ENCODE measurements at places on chromosomes 2 and 18.

DNA sequence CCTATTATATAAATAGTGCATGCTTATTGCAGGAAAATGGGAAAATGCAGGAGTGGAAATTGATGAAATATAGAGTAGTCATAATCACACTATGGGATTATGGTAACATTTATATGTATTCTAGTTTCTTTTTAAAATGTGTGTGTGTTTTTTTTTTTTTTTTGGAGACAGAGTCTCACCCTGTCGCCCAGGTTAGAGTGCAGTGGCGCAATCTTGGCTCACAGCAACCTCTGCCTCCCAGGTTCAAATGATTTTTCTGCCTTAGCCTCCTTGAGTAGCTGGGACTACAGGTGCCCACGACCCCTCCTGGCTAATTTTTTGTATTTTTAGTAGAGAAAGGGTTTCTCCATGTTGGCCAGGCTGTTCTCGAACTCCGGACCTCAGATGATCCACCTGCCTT lies 47.0 kb downstream of the BIRC6 start:
- DNase-seq = no peak

DNA sequence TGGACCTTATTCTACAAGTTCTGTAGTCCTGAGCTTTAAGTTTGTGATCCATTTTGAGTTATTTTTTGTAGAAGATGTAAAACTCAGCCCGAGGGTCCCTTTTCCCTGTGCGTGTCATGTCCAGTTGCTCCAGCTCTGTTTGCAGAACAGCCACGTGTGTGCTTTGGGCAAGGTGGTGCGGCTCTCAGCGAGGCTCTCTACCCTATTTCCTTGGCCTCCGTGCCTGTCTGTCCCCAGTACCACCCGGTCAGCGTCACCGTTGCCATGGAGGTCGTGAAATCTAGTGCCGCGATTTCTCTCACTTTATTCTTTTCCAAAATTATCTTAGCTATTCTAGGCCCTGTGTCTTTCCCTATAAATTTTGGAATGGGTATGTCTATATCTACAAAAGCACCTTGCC lies 141.0 kb upstream of the CTDP1 start:
- DNase-seq = no peak

DNA sequence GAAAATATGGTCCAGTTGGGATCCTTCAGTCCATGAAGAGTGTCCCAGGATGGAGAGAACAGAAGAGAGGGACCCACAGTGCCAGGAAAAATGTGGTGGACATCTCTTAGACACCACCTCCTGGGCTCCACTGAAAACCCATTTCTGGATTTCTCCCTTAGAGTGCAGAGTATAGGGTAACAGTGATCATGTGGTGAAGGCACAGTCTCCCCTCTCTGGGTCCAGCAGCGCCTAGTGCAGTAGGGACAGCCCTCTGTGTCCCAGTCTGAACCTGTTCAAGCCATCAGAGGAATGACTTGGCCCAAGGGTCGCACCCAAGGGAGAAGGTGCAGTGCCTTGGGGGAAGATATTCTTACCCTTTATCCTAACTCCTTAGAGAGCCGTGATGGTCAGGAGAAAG lies 30.1 kb downstream of the TET3 start:
- no peak for DNase-seq

GRCh38 chr2:177817300-177817699 lies 255.3 kb downstream of the PDE11A start:
- DNase-seq = no peak

DNA sequence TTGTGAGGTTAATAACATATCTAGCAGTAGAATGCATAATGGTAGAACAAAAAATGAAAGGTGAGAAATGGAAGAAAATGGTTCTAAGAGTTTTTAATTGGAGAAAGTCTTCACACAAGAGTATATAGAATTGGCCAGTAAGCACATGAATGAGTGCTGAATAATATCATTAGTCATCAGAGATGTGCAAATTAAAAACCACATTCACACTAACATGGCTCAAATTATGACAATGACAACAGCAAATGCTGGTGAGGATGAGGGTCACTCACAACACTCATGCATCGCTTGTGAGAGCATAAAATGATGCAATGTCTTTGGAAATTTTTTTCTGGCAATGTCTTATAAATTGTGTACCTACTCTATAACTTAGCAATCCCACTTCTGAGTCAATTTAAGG lies 1355.4 kb upstream of the ACVR2A start:
- no peak for DNase-seq

DNA sequence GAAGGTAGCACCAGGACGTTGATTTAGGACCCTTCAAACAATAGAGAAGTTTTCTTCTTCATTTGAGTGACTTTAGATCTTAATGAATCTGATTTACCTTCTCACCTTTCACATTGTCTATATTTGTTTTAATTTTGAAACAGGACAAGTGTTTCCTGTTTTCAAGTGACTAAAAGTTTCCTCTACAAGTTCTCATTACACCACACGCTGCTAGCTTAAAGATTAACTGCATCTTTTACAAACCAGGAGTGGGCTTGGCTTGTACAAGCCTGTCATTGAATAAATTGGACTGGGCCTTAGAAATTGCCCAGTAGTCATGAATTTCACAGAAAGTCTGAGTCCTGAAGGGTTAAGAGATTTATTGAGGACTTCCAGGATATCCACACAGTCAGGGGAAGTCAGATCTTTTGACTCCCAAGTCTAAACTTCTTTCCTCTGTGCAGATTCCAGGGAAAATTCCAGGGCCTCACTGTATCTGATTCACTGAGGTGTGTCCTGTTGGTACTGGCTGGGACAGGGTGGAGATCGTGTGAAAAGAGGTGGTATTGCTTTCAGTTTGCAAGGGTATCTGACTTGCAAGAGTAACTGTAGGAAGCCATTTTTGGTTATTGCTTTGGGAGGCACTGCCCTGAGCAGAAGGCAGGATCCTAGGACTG lies 3.4 kb downstream of the SGPP2 start:
- no peak for DNase-seq

DNA sequence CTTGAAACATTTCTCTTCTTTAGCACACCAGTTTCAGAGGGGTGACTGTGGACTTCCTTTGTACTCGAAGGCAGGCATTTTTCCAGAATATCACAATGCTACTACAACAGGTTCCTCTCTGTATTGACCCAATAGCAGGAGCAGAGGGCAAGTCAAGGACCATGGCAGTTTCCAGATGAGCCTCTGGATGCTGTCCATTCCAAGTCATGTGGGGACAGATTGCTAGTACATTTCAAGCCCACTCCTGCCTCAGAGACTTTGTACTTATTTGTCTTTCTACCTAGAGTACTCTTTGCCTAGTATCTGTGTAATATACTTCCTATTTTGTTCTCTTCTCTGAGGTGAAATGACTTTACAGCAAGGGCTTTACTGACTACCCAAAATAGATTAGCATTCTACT lies 373.9 kb downstream of the PIK3C3 start:
- no peak for DNase-seq

DNA sequence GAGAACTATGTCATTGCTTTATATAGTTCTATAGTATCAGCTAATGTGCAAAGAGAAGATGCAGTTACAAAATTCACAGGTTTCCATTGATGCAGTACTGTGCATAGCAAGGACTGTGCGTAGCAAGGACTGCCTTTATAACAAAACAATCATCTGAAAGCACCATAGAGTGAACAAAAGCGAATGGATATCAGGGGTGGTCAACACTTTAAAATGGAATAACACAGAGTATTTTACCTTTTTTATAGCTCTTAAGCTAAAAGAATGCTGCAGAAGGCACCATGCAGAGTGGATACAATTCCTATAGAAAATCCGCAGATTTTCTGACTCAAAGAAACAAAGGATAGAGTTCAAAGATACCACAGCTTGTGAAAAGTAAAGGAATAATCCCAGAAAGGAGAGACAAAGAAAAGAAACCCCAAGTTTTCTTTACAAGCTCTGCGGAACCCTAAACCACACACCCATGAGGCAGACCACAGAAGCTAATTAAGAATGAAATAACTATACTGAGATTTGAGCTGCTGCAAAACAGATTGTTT lies 229.9 kb upstream of the DTNA start:
- no peak for DNase-seq

DNA sequence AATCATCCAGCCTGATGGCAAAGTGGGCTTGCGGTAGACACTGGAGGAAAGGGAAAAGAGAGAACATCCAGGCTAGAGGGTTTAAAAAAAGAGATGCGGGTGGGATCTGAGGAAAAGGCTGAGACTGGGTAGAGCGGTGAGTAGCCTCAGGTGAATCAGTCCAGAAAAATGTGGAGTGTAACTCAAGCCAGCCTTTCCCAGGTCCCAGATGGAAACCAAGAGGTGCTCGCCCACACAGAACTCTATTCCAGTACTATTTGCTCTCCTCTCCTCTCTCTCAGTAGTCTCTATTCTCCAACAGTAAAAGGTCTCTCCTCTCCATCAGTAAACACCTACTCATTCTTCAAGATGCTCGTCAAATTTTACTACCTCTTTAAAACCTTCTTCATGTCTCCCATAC lies 38.3 kb upstream of the NRP2 start:
- DNase-seq = no peak

DNA sequence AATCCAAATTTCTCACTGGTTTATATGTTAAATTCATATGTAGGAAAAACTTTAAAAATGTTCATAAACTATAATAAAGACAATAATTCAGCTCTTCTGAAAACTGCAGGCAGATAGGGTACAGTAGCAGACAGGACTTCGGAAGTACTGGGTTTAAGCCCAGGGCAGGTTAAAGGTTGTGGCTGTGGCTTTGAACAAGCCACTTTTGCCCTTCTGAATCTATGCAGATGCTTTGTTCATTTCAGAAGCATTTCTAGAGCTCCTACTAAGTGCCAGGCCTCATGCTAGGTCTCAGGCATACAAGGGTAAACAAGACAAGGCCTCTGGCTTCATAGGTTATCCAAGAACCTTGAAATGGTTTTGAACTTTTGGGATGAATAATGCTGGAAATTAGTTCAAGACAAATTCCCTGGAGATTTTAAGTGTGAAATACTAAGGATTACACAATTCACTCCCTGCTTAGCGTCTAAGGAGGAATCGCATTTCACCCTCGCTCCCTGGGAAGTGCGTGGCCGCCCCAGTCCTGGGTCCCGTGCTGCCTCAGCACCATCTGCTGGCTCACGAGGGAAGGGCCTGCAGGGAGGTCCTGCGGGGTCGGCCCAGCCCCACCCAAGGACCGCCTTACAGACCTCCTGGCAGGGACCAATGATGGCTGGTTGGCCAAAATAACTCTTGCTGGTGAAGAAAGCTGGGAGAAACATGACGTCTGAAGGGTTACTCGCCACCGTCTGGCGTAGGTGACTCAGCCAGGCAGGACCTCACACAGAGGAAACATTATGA lies 67.7 kb upstream of the L3MBTL4 start:
- peak; percentile 88 for DNase-seq

- DNase-seq = no peak
Observed at GRCh38 chr2:48749291-48750127, 6.0 kb downstream of the LHCGR start.

DNA sequence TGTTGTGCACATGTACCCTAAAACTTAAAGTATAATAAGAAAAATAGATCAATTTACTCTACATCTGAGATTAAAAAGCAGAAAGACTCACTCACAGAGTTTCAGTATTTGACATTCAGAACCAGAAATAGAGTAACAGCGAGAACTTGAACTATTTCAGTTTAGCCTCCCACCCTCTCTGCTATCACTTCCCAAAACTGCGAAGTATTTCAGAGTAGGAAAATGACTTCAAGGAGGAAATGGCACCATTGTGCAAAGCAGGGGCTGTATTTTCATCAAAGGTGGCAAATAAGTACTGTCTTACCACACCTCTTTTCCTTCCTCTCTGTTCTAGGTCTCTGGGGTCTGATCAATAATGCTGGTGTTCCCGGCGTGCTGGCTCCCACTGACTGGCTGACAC lies 13.6 kb downstream of the DHRS9 start:
- DNase-seq = no peak

- DNase-seq = no peak
Observed at GRCh38 chr18:30991397-30991796, 51.1 kb downstream of the DSC3 start.

- no peak for DNase-seq
Observed at GRCh38 chr2:9753276-9753600, 90.0 kb upstream of the TAF1B start.

DNA sequence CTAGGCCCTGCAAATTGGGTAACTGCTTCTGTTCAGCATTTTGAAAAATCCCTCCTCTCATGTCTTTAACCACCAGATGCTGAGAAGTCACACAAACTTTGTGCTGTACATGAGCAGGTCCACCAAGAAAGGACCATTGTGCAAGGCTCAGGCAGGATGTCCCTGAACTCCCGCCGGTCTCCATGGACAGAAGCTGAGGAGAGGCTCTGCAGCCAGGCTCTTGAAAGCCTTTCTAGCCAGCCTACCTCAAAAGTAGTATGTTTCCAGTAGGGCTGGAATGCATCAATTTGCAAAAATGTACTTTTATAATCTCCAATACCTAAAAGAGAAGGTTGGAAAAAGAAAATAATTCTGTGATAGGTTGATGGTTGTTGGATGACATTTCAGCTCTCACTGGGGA lies 47.0 kb upstream of the SH3BP4 start:
- DNase-seq = no peak

DNA sequence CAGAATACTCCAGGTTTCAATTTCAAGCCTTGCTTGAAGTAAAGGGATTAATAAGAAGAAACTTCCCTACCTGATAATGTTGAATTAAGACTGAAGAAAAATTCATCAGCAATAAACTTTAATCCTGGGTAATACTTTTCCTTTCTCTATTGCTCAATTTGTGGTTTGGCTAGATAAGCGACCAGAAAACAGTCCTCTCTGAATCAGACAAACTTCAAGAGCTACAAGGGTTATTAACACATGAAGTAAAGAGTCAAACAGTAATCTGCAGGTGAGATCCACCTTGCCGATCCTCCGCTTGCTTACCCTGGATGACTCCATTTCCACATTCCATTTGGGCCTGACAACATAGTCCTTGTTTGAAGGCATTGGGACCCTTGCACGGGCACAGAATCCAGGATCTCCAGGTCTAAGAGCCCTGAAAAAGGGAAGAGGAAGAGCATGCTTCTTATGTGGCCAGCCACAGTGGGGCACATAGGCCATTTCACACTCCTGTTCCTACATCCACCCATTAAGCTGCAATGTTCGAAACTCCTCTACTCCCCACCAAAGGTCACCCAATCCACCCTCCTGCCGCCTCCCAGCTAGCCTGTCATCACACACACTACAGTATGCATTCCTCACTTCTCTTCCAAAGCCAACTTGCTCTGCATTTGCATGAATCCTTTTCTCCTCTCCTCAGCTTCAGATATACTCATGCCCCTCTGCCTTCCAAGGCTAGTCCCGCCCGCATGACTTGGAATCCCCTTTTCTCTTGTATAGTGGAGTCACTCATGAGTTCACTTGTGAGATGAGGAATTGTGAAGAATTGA lies 39.8 kb downstream of the IWS1 start:
- no peak for DNase-seq

DNA sequence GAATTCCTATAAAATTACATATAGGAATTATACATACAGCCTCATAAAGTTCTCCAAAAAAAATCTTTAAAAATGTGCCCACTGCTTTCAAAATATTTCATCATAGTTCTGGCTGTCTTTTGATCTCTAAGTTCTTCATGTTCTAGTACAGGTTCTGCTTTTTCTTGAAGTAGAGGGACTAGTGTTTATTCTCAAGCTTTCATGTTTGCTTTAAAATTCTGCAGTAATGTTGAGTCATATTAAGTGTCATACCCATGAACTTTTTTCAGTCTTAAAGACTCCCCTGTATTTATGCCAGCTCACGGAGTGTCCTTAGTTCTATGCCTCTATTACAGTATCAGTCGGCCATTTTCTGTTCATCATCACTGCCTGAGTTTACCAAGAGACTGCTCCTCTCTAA lies 54.8 kb upstream of the CCDC141 start:
- no peak for DNase-seq

All from NCI-H2171 (cell line).